ENCODE measurements at places on chromosomes 5 and 9. TPM values are rescaled to one million over a fixed set of nuclear protein-coding genes. Genes with fewer than 3 reads are reported as not detected.

GRCh38 chr5:43171926-43172325 is 20.1 kb upstream of the NIM1K start:
- DNase-seq, result peak; percentile 51

Gene ANKRD18B
- 4.8 TPM for total RNA-seq

GRCh38 chr9:110785166-110785565 is 116.6 kb downstream of the MUSK start:
- no peak for DNase-seq

Gene SLC46A2
- not detected for total RNA-seq

GRCh38 chr5:120808606-120809005 is 344.5 kb downstream of the PRR16 start:
- no peak for DNase-seq

Gene CPLANE1
- total RNA-seq, result 17.3 TPM

GRCh38 chr9:70412832-70413463 is 1.5 kb downstream of the KLF9 start:
- DNase-seq, result peak; percentile 56

Gene LTC4S
- total RNA-seq, result not detected

GRCh38 chr5:81195335-81195929 is 37.7 kb upstream of the CKMT2 start:
- DNase-seq, result peak; percentile 27

Gene CXCL14
- not detected for total RNA-seq

Gene PTGES2
- total RNA-seq, result 122 TPM

Gene NUTM2F
- total RNA-seq, result not detected

GRCh38 chr9:100601216-100601615 is 23.3 kb downstream of the CAVIN4 start:
- peak; percentile 84 for DNase-seq

Gene CDH12
- 35.9 TPM for total RNA-seq

Gene PCDHA9
- total RNA-seq, result not detected

GRCh38 chr9:137064027-137064879 is 6.1 kb downstream of the SAPCD2 start:
- peak; percentile 57 for DNase-seq

Gene RBM18
- total RNA-seq, result 22.5 TPM

Data from SK-MEL-5 (cell line).